H4 (cell line): ENCODE measurements at places on chromosomes 5 and 9. TPM values are rescaled to one million over a fixed set of nuclear protein-coding genes. Genes with fewer than 3 reads are reported as not detected.

Gene GAPT
- total RNA-seq, result not detected in 2 replicates

GRCh38 chr5:177300236-177300880, 3.2 kb downstream of the RAB24 start:
- peak; percentile 84 for DNase-seq

DNA sequence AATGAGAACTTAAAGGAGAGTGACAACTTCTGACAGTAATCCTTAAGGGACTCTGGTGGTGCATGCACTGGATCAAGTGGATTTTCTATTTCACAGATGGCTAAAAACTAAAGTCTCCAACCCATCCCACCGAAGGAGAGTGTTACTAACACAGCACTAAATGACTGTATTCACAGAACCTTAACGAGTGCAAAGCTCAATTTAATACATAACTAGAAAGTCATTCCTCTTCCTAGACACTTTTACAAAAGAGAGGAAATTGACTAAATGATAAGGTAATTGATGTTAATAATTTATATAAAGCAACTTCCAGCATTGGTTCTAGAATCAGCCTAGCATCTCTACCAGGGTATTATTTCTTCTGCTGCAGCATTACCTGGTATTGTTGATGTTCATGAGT, 189.8 kb downstream of the ADAMTS12 start:
- no peak for DNase-seq

Gene SLC34A3
- total RNA-seq, result not detected in 2 replicates

GRCh38 chr9:75149841-75150241, 61.5 kb downstream of the OSTF1 start:
- no peak for DNase-seq

GRCh38 chr5:159005062-159005461, 94.7 kb downstream of the EBF1 start:
- no peak for DNase-seq

Gene PCDHA6
- total RNA-seq, result 0.06 TPM in 1 of 2 replicates, not detected in the other

Gene GAPVD1
- 20.3 and 23.1 TPM in 2 replicates for total RNA-seq

DNA sequence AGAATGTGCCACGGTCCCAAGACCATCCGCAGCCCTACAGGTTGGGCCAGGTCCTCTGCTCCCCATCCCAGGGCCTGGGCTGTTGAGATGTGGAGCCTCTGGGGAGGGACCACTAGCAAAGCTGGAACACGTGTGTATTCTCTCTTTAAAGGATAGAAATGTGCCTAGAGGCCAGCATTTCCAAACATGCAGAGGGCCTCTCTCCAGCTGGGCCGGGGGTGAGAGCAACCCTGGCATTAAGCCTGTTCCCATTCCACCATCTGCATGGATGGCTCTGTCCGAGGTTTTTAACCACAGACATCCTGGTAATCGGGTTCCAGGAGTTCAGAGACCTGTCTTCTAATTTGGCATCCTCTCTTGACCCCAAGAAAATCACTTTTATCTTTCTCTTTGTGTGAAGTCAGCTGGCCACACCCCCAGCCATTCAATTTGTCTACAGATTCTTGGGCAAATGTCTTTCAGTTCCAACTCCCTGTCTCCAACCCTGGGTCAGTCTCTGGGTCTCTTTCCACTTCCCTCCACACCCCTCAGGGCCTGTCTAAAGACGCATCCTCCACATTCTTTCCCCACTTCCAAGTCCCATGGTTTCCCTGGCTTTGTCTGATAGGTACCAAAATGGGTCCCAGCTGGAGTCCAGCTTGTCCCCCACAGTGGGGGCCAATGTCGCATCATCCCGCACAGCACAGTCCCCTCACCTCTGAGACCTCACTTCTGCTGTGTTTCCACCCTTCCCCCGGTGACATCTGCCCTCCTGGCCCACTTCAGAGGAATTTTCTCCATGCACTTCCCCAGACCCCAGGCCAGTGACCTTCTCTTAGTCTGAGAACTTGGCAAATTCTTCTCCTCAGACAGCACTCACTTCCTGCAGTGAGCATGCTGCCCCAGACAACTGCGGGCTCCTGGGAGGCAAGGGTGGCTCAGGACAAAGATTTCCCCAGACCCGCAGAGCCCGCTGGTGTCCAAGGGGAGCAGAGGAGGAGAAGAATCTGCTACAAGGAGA, 56.8 kb downstream of the PTPDC1 start:
- DNase-seq, result no peak

DNA sequence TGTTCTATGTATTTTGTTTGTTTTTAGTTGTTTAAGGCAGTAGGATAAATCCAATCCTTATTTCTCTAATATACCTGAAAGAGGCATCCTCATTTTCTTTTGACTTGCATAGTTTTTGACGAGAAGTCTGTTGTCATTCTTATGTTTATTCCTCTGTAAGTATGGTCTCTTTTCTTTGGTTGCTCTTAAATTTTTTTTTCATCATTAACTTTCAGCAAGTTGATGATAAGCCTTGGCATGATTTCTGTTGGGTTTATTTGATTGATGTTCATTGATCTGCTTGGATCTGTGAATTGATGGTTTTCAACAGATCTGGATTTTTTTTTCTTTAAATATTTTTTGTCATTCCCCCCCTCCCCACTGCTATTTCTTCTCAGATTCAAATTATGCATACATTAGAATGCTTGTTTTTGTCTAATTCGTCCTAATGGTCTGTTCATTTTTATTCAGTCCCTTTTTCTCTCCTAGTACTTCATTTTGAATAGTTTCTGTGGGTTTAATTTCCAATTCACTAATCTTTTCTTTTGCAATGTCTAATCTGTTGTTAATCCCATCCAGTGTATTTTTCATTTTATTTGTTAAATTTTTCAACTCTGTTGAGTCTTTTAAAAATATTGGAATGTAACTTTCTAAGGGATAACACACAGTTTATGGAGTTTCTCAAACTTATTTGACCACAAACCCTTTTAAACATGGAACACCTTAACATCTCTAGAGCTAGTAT, 495.9 kb downstream of the CSNK1G3 start:
- peak; percentile 57 for DNase-seq

Gene CA9
- 1.3 and 2.1 TPM in 2 replicates for total RNA-seq
